ENCODE measurements at places on chromosomes 6 and 20. TPM values are rescaled to one million over a fixed set of nuclear protein-coding genes. Genes with fewer than 3 reads are reported as not detected.

GRCh38 chr20:62979876-62980373 lies 26.8 kb downstream of the BHLHE23 start:
- no peaks in the 10 kb centered on the region for H3K36me3 ChIP-seq
- peaks cover 100% of the 10 kb centered on the region for H3K27me3 ChIP-seq
- H3K4me1 ChIP-seq = peaks cover 8% of the 10 kb centered on the region

- H3K27me3 ChIP-seq = no peaks in the 10 kb centered on the region
- H3K36me3 ChIP-seq = no peaks in the 10 kb centered on the region
- H3K4me1 ChIP-seq = no peaks in the 10 kb centered on the region
- no peak overlapping the region for H3K27ac ChIP-seq
- no peak for DNase-seq
Observed at GRCh38 chr6:48176645-48177308, 65.8 kb upstream of the PTCHD4 start.

- no peak overlapping the region for H3K4me3 ChIP-seq
- no peaks in the 10 kb centered on the region for H3K27me3 ChIP-seq
- no peak overlapping the region for H3K27ac ChIP-seq
- no peaks in the 10 kb centered on the region for H3K4me1 ChIP-seq
- H3K36me3 ChIP-seq = no peaks in the 10 kb centered on the region
Observed at GRCh38 chr20:59429396-59429795, 129.0 kb downstream of the EDN3 start.

DNA sequence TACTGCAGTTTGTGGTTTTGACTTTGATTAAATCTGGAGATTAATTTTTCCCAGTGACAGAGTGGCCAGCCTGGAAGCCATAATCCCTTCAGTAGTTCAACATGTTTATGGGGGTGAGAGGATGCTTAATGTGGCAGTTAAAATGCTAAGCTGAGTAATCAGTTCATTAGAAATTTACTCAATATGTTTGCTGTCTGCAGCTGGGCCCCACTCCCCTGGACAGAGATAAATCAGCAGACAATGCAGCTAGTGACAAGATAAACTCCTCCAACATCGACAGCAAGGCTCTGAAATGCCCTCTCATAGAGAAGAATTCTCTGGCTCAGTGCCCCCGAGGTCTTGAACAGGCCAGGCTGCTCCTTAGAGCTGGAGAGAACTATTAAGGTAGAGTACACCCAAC lies 101.9 kb downstream of the LRFN2 start:
- no peak overlapping the region for H3K4me3 ChIP-seq
- H3K27ac ChIP-seq = no peak overlapping the region
- no peaks in the 10 kb centered on the region for H3K4me1 ChIP-seq
- H3K36me3 ChIP-seq = no peaks in the 10 kb centered on the region
- H3K27me3 ChIP-seq = no peaks in the 10 kb centered on the region

GRCh38 chr6:54892831-54893230 lies 46.3 kb downstream of the FAM83B start:
- H3K27me3 ChIP-seq = no peaks in the 10 kb centered on the region
- no peak overlapping the region for H3K4me3 ChIP-seq
- no peak overlapping the region for H3K27ac ChIP-seq
- no peaks in the 10 kb centered on the region for H3K36me3 ChIP-seq
- no peak for DNase-seq

DNA sequence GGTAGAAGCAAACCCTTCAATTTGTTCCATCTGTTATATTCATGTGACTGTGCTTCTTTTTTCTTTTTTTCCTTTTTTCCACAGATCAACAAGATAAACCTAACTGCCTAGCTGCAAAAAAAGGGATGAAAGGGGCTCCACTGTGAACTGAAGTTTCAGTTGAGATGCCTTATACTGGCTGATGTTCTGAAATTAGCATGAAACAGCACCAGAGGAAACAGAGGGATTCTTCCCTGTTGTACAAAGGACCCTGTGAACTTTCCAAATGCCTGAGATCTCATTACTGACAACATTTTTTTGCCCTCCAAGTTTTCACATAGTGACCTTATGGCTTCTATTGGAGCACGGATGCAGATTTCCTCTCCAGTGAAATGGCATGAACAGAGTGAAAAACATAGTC lies 302.7 kb upstream of the TFAP2D start:
- H3K27ac ChIP-seq = no peak overlapping the region
- no peak for DNase-seq
- no peaks in the 10 kb centered on the region for H3K27me3 ChIP-seq
- no peaks in the 10 kb centered on the region for H3K36me3 ChIP-seq
- no peaks in the 10 kb centered on the region for H3K4me1 ChIP-seq

DNA sequence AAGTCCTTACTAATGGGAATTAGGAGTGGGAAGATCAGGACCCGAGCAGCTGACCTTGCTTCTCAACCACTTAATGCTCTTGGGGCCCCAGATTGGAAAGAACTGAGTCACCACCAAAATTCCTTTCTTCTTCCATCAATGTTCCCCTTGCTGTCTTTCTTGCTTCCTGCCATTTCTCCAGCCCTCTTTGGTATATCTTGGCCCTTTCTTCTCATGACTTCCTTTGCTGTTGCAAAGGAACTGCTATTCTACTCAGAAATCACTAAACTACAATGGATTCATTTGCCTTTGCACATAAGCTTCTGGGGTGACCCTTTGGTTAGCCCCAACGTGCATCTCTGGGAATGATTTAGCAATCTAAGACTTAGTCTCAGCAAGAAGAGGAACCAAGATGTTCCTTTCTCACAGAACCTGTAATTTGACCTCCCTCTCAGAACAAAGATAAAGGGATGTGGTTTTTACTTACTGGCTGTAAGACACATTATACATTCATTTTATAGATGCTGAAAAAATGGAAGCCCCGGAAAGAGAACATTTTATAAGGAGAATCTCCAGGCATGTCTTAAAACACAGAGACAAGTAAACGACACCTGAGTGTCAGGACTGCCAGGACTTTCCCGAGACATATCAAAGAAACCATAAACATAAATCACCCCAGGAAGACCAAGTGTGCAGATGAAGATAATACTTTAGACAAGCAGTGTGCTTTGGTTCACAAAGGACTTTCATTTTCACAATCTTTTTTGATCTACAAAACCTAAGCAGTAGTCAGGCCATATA lies 99.0 kb upstream of the TNFAIP3 start:
- DNase-seq = no peak
- H3K4me3 ChIP-seq = no peak overlapping the region
- H3K36me3 ChIP-seq = no peaks in the 10 kb centered on the region
- H3K27ac ChIP-seq = no peak overlapping the region
- no peaks in the 10 kb centered on the region for H3K4me1 ChIP-seq
- no peaks in the 10 kb centered on the region for H3K27me3 ChIP-seq

DNA sequence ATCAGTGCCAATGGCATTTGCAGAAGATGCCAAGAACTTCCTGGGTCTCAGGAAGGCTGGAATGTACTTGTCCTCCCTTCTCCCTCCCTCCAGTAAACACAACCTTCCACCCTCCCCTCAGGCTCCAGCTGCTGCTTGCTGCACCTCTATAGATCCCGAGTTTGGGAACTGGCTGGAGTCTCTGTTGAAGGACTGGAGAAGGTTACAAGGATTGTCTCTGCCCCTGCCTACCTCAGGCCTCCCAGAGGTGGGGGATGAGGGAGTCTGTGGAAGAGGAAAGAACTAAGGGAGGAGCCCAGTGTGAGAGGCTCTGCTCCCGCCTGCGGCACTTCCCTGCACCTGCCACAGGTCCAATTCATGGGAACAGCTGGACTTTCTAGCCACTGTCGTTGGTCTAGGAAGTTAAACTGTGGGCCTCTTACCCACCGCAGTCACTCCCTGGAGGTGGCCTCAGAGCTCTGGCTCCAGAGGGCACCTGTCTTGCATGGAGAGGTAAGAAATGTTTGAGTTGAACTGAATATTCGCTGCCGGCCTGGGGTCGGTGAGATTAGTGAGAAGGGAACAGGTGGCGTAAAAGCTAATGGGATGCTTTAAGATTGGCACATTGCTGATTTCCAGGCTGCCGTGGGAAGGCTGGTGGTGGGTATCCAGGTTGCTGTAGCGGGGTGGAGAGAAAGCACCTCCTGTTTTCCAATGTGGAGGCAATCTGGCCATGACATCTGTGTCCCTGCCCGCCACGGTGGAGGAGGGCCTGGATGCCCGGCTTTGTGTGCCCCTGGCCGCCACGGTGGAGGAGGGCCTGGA lies 54.3 kb downstream of the PPP1R14C start:
- H3K27me3 ChIP-seq = no peaks in the 10 kb centered on the region
- H3K27ac ChIP-seq = no peak overlapping the region
- no peaks in the 10 kb centered on the region for H3K36me3 ChIP-seq
- peaks cover 17% of the 10 kb centered on the region for H3K4me1 ChIP-seq
- DNase-seq = no peak
- no peak overlapping the region for H3K4me3 ChIP-seq

DNA sequence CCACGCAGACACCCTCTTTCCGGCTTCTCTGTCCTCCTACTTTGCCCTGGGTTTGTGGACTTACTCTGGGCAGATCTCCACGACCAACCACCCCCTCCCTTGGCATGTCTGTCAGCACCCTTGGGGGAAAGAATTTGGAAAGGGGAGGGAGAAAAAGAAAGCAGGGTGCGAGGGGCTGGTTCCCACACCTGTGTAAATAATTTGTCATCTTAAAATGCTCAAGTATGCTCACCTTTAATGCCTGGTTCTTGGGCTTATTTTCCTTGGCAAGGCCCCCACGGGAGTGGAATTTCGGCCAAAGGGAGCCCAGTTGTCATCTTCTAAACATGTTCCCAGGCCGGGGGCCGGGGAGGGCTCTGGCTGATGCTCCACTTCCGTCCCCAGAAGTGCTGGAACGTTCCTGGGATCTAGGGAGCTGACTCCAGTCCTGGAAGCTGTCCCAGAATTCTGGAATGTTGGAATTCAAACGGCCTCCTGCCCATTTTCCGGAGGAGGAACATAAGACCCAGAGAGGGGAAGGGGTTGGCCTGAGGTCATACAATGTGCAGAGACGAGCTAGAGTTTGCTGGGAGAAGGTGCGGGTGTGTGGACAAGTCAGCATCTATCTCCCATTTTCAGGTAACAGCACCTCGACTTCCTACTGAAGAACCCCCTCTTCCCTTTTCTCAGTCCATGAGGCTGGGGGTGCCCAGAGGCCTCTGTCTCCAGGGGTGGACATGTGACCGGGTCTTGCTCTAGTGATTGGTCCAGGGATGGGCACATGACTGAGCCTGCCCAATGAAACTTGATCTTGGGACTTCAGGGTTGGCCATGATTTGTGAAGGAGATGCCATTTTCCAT lies 122.3 kb downstream of the CEBPB start:
- H3K27ac ChIP-seq = peak overlapping the region; percentile 88
- peak; percentile 87 for DNase-seq
- peaks cover 44% of the 10 kb centered on the region for H3K4me1 ChIP-seq
- no peaks in the 10 kb centered on the region for H3K36me3 ChIP-seq
- no peaks in the 10 kb centered on the region for H3K27me3 ChIP-seq
- no peak overlapping the region for H3K4me3 ChIP-seq

DNA sequence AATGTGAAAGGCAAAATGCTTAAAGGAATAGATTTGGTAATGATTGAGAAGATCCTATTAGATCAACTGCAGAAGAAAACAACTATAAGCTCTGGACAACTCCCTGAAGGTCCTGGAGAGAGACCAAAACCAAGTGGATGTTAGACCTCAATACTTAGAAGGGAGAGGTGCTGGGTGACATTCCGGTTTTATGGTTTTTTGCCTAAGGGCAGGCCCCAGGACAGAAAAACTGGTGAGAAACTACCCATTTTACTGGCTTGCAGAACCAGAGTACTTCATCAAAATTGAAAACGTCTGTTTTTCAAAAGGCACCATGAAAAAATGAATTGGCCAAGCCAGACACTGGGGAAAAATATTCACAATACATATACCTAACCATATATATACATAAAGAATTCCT lies 26.3 kb downstream of the SAMHD1 start:
- DNase-seq = no peak
- H3K4me1 ChIP-seq = peaks cover 13% of the 10 kb centered on the region
- H3K27me3 ChIP-seq = no peaks in the 10 kb centered on the region
- H3K4me3 ChIP-seq = no peak overlapping the region
- H3K36me3 ChIP-seq = peaks cover 42% of the 10 kb centered on the region

DNA sequence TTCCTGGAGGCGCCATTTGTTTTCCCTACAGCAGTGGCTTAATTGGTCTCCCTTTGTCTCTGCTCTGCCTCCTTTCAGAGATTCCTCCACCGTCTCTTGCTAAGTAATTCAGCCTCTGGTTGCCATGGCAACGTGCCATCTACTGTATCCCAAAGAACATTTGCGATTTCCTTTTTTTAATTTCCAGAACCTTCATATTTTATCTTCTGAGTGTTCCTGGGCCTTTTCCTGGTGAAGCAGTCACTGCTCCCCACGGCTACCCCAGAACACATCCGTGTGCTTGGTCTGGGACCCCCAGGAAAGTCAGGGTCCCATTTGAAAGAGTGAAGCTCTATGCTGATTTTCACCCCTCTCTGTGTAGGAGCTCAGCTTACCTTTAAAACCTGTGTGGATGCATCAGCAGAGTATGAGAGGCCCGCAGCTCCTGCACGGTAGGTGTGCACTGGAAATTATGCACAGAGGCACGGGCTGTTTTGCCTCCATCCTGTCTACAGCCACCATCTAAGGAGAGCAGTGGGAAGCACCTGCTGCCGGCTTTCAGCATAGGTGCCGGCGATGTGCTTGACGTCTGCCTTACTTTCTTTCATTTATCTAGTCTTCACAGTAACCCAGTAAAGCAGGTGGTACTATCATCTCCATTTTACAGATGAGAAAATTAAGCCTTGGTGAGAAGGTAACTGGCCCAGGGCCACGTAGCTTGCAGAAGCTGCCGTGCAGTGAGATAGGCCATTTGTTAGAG lies 122.8 kb downstream of the SYCP2 start:
- no peak overlapping the region for H3K27ac ChIP-seq
- no peaks in the 10 kb centered on the region for H3K27me3 ChIP-seq
- no peak overlapping the region for H3K4me3 ChIP-seq
- no peaks in the 10 kb centered on the region for H3K36me3 ChIP-seq
- H3K4me1 ChIP-seq = no peaks in the 10 kb centered on the region

- H3K4me1 ChIP-seq = no peaks in the 10 kb centered on the region
- H3K36me3 ChIP-seq = no peaks in the 10 kb centered on the region
- DNase-seq = peak; percentile 78
Observed at GRCh38 chr20:52959125-52959524, 13.0 kb upstream of the TSHZ2 start.

GRCh38 chr6:2943564-2943955 lies 27.8 kb downstream of the SERPINB6 start:
- peaks cover 25% of the 10 kb centered on the region for H3K36me3 ChIP-seq
- H3K27ac ChIP-seq = no peak overlapping the region

DNA sequence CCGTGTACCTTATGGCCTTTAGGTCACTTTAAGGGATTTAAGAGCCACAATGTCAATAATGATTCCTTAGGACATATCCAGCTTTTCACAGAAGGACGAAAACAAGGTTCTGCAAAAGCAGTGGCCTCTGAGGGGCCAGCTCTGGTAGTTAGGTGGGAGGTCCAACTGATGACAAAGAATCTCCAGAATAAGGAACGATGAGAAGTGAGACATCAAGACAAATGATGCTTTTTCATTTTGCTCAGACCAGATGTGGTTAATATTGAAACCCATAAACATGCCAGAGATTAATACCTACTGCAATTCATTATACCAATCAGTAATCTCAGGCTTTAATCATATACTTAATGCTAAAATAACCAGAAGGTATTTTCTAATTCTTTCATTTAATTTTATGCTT lies 1.9 kb downstream of the C6orf58 start:
- no peak overlapping the region for H3K4me3 ChIP-seq
- H3K27ac ChIP-seq = no peak overlapping the region
- H3K27me3 ChIP-seq = no peaks in the 10 kb centered on the region
- H3K36me3 ChIP-seq = no peaks in the 10 kb centered on the region
- DNase-seq = no peak

The SPEF1 gene
- not detected for total RNA-seq

The MUC22 gene
- not detected for total RNA-seq

Measured in stomach (tissue), 19 donors.